Stimulated activated CD8-positive, alpha-beta memory T cell treated with anti-CD3 and anti-CD28 coated beads, Interleukin-4, amount 100 ng/mL, for 4 hours (primary cell): ENCODE measurements at places on chromosomes 12 and 14.

GRCh38 chr12:62950317-62950716 is 15.4 kb upstream of the PPM1H start:
- no peak for DNase-seq

- DNase-seq, result no peak
Observed at GRCh38 chr14:50489851-50490250, 42.5 kb downstream of the MAP4K5 start.

DNA sequence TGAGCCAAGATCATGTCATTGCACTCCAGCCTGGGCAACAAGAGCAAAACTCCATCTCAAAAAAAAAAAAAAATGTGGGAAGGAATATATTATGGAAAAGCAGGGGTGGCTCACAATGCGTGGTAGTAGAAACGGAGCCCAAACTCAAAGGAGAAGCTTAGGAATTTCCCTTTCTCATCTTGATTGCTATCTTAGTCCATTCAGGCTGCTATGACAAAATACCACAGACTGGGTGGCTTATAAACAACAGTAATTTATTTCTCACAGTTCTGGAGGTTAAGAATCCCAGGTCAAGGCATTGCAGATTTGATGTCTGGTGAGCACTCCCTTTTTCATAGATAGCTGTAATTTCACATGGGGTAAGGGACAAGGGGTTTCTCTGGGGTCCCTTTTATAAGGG is 153.8 kb upstream of the KRR1 start:
- DNase-seq, result no peak

- no peak for DNase-seq
Observed at GRCh38 chr12:129885287-129885686, 18.5 kb downstream of the TMEM132D start.

DNA sequence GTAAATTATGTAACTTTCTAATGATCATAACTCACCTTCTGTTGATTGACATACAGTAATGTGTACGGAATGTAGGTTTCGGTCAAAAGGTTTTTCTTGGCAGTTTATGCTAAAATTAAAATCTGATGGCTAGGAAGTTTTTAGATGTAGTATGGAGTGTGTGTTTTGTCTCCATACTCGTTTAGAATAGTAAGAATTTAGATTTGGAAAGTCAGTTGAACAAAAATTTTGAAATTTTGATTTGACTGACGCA is 859 bp downstream of the PALS1 start:
- DNase-seq, result no peak

GRCh38 chr14:99516871-99517642 is 35.8 kb downstream of the CCNK start:
- no peak for DNase-seq

DNA sequence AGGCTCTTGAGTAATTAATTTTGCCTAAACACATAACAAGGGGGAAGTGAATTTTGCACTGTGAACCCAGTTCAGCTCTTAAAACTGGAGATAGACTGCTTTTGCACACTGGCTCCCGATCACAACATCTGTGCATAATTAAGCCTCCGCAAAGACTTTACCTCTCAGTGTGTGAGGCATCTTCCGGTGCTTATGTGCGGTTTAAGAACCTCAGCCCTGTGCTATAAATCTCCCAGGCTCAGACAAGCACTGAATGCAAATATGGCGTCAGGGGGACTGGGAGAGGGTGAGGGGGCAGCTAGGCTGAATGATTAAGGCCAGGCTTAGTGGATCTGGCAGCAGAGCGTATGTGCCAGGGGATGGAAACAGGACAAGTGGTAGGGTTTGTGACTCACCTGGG is 103.3 kb downstream of the ADCK1 start:
- no peak for DNase-seq

- no peak for DNase-seq
Observed at GRCh38 chr12:78885466-78885865, 20.9 kb downstream of the SYT1 start.

- no peak for DNase-seq
Observed at GRCh38 chr14:54147282-54147681, 190.7 kb upstream of the BMP4 start.

DNA sequence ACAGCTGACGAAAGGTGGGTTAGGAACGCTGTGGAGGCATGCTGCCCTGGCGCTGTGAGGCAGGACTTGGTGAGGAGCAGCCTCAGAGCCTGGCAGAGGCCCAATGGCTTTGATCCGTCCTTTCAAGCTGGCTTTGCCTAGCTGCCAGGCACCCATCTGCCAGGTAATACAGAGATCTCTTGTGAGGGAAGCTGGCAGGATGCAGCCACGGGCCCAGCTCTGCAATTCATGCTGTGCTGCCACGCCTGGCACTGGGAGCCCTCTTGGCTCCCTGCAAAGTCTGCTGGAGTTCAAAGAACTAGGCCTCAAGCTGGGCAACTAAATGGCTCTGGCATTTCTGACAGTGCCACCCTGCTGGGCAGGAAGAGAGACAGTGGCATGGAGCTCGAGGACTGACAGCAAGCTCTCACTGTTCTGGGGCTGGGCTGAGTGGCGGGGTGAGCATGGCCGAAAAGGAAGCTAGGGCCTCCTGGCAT is 18.7 kb downstream of the IQSEC3 start:
- no peak for DNase-seq

- no peak for DNase-seq
Observed at GRCh38 chr12:116469344-116469743, 89.8 kb upstream of the MAP1LC3B2 start.

DNA sequence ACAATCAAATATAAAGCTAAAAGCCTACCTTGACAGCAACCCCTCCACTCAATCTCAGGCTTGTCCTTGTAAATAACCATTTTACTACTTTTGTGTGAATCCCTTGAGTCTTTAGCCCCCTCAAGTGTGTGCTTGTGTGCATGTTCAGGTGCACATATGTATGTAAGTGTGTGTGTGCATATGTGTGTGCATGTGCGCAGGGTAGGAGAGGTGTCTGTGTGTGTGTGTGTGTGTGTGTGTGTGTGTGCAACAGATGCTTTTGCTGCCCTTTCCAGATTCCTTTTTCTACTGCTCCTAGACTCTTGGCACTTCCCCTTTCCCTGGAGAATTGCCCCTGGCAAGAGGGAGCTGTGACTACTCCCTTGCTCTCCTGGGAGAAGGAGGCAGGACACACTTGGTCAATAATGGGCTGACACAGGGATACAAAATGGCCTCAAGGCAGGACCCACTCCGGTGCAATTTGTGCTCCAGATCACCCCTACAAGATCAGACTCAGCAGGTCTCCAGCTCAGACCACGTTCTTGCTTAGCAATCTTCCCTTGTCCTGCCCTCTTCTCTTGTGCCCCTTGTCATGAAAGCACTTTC is 73.4 kb downstream of the IFNG start:
- DNase-seq, result no peak

GRCh38 chr12:118981285-118982211 is at the start of gene SRRM4:
TSS of gene SRRM4 (plus strand) at chr12:118981541. CDS start at chr12:118981883, 342 bp downstream.
- no peak for DNase-seq

DNA sequence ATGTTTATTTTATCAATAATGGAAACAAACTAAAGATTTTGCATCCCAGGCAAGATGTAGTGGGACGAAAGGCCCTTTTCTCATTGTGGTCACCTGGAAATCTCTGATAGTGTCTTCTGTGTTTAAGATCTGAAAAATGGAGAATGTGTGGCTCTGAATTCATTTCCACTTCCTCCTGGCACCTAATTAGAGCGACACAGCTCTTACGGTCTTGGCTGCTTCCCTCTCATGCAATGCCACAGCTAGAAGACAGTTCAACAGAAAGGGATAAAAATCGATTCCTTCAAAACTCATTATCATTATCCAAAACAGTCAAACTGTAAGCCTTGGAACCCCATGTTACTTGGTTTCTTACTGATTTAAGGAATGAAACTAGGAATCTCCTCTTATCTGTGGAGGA is 9.3 kb downstream of the ST8SIA1 start:
- no peak for DNase-seq

DNA sequence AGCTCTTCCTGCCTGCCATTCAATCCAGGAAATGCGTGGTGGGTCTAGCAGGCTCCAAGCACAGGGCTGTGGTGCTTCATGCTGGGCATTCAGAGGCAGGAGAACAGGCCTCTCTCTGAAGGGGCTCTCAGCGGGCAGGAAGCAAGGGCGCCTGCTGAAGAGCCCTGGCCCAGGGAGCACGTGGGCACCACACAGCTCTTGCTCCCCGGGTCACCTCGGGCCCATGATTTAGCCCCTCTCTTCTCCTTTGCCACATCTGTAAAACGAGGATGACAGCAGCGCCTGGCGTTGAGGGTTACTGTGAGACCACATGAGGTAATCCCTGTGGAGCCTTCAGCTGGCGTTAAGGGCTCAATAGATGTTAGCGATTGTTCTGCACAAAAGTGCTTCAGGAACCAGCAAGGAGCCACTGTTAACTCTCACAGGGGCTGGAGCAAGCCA is 37.6 kb upstream of the SPTLC2 start:
- no peak for DNase-seq

DNA sequence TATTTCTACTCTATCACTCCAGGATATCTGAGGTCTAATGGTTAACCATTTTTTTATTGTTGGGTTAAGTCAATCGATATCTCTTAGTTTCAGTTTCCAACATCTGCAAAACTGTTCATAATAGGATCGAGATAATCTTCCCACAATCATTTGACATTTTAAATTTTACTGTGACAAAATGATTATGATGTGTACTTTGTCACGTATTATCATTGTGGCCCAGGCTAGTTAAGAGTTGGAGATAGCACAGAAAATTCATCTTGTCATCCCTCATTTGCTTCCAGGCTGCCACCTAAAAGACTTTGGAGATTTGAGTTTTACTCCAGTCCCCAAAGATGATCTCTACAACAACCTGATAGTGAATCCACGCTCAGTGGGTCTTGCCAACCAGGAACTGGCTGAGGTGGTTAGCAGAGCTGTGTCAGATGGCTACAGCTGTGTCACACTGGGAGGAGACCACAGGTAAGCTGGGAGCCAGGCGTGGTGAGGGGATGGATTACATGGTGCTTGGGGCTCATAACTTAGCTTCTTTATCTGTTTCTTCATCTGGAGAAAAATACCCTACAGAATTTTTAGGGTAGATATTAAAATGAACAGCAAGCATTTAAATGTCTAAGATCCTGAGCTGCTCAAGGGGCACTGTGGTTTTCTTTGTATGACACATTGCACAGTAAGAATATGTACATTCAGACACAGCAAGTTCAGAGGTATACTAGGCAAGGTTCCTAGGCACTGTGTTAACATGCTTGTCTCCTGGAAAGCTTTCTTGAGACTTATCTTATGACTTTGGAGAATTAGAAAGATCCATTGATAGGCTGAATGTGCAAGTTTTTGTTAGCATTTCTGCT is 22.4 kb downstream of the ARG2 start:
- no peak for DNase-seq

- no peak for DNase-seq
Observed at GRCh38 chr14:96352708-96353107, 10.4 kb downstream of the ATG2B start.

DNA sequence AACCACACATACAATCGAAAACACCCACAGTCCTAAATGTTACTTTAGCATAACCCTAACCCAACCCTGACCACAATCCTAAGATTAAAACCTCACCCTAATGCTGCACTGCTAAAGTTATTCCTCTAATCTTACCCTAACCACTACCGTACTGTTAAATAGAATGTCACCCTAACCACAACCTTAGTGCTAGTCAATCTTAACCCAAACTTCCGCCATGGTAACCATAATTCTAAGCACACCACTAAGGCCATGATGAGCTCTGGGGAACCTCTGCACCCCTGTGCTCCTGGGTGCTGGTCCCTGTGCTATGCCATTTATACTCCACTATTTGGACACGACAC is 38.0 kb downstream of the LTBP2 start:
- no peak for DNase-seq

- DNase-seq, result no peak
Observed at GRCh38 chr12:43428088-43428600, 123.9 kb downstream of the ADAMTS20 start.

DNA sequence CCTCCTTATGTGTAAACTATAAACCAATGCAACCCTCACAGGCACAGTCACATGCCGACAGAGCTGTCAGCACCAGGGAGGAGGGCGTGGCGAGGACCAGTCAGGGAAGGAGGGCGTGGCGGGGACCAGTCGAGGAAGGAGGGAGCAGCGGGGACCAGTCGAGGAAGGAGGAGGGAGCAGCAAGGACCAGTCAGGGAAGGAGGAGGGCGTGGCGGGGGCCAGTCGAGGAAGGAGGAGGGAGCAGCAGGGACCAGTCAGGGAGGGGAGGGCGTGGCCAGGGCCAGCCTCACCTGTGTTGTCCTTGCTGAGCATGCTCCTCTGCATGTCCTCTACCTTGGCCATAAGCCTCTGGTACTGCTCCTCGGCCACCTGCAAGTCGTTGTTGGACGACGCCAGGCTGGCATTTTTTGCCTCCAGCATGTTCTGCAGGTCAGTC is 24.2 kb downstream of the GOLGA3 start:
- DNase-seq, result no peak

- no peak for DNase-seq
Observed at GRCh38 chr12:64034901-64035576, 187.1 kb downstream of the KICS2 start.

GRCh38 chr12:2622460-2622859 is 172.3 kb upstream of the FKBP4 start:
- no peak for DNase-seq

DNA sequence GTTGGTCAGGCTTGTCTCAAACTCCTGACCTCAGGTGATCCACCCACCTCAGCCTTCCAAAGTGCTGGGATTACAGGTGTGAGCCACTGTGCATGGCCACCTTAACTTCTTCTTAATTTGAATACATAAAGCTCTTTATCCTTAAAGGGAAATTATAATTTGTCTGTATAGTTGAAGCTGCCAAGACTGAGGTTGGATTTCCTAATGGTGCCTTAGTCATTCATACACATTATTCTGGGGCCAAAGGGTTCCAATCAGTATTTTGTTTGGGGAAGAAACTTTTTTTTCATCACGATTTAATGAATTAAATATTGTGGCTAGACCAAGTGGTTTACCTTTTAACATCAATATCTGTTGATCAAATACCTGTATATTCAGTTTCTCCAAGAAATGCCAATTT is 135.9 kb downstream of the SYT1 start:
- no peak for DNase-seq
